CD8-positive, alpha-beta memory T cell (primary cell): ENCODE measurements at places on chromosomes 3 and 15.
A peak's percentile ranks its signal among the peaks of the same experiment; 100 is the strongest.

DNA sequence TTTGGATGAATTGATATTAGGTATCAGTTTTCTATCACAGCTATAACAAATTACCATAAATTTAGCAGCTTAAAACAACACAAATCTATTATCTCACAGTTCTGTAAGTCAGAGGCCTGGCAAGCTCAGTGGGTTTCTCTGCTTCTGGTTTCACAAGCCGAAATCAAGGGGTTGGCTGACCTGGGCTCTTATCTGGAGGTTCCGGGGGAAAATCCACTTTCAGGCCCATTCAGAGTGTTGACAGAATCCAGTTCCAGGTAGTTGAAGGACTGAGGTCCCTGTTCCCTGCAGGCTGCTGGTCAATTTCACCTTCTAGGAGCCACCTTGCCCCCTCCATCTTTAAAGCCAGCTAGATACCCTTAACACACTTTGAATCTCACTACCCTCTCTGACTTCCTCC lies 11.1 kb upstream of the HHATL start:
- DNase-seq = no peak

- DNase-seq = no peak
Observed at GRCh38 chr15:34078900-34079299, 22.8 kb downstream of the EMC7 start.

DNA sequence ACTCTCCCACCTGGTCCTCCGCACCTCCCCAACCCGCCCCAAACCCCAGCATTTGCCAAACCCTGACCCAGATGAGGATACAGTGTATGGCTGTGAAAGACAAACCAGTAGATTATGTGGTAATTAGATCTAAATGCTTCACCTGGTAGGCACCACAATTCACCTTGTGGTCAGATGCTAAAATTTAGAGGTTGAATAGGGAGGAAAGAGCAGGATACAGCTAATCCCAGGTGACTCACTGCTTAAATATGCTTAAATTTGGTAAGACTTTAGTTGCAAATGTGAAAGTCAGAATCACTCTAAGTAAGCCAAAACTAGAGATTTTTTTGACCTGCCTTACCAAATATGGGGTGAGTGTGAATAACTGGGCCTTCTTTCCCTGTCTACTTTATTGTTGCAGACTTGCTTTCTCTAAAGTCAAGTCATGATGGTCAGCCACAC lies 105.5 kb downstream of the MME start:
- DNase-seq = no peak

DNA sequence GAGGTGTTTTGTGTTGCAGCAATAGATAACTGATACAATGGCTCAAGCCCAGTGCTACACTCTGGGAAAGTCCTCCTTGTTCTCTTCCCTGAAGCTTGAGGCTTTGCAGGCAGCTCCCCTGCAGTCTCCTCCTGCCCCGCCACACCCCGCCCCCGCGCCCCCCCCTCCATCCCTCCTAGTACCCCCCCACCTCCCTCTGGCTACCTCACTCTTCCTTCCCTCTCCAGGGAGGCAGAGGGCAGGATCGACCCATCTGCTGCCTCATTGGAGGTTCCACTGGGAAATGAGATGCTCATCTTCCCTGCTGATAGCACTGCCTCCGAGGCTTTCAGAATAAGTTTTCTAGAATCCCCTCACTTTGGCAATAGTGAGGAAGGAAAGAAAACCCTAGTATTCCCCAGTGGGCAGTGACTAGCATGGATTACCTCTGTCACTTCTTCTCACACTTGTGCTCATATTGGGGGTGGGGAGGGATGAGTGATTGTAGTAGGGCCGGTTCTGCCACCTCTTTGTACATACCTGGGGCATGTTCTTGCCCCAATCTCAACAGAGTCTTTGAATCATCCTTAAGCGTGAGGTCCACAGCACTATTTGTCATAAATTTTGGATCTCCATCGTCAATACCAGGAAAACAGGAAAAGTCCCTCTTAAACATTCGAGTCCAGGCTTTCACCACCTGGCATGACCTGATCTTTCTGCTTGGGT lies 16.3 kb upstream of the RAB7A start:
- no peak for DNase-seq

DNA sequence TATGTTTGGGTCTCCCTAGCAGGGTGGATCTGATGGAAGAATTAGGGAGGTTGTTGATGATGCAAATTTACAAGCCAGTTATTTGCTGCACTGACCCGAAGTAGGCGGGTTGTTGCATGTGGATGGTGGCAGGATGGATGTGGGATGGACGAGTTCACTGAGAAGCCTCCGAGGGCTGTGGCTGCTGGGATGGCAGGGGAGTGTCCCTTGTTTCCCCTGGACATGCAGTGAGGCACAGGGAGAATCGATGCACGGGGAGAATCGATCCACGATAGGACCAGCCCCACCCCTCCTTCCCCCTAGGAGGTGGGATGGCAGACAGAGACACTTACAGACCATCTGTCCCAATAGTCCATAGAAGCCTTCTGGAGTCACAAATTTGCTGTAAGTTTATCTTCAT lies 31.0 kb upstream of the KLF13 start:
- DNase-seq = no peak

GRCh38 chr3:47464588-47464987 lies 11.2 kb downstream of the SCAP start:
- no peak for DNase-seq

DNA sequence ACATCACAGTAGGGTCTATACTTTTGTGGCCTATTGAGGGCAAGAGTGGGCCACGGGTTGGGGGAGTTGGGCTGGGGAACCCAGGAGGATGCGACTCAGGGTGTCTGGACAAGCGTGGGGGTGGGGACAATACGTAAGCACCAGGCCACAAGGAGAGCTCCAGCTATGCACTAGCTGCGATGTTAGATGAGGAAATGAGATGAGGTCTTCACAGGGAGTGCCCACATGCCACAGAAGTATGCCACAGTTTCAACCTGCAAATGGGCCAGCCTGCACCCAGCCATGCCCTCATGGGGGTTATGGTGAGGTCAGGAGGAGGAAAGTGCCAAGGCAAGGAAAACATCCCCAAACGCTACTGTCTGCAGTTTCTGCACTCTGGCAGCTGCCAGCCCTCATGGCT lies 30.5 kb downstream of the CACNA2D2 start:
- DNase-seq = peak; percentile 14

DNA sequence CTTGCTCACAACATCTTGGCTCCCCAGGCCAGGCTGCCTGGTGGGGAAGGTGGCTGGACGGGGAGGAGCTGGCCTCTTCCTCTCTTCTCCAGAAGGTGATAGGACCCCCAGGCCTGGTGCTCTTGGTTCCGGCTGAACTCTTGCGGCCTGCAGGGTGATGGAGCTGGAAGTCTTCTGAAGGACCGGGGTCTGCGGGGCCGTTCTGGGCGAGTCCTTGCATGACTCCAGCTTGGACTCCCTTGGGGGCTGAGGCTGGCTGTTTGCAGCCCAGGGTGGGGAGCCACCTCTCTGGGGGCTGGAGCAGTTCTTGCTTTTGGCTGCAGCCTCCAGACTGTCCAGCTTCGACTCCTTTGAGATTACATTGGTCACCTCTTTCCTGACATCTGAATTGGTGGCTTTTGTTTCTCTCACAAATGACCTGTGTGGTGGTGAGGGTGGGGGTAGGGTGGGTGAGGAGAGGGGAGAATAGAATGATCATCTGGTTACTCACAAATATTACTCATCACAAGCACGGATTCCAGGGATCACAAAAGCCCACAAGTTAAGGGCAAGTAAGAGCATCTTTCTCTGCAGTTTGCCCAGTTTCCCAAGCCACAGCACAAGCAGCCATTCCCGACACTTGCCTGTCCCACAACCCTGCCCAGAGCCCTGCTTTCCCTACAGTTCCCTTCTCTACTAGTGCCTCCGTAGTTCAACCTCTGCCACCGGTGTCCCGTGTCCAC lies 149.1 kb upstream of the HACD2 start:
- no peak for DNase-seq

GRCh38 chr15:78873793-78874765 lies 1.4 kb downstream of the MORF4L1 start:
- peak; percentile 40 for DNase-seq

DNA sequence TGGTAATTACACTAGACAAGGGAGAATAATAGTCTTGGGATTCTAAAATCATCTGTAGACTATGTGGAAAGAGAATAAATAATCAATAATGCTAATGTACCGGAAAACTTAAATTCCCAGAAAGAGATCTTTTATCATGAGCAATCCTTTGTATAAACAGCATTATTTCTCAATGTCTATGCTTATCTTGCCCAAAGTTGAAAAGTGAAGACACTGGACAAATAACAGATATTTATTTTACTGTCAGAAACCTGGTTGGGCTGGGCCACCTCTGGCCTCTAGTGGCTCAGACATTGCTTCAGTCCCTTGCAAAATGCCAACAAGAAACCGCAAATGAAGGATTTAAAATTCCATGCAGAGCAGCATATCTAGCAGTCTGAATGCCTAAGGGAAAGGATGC lies 409.9 kb downstream of the FHIT start:
- DNase-seq = no peak

GRCh38 chr3:194246709-194247349 lies 104.3 kb downstream of the CPN2 start:
- no peak for DNase-seq

DNA sequence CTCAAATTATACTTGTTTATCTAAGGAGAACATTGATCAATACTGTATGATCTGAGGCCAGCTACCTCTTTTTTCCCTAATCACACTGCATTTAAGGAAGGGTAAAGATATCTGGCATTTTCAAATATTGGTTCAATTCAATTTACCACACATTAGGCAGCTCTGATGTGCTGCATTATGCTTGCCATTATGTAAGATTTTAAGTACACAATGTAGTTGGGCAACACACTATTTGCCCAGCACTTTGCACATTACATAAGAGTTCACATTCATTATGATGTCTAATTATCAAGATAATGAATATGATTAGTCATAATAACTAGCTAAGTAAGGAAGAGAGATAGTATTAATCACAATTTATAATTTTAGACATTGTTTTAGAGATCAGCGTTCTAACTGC lies 196.3 kb downstream of the BCHE start:
- no peak for DNase-seq
